ENCODE measurements at places on chromosomes 12 and 14.

- no peak for DNase-seq
Observed at GRCh38 chr14:80627745-80628144, 313.8 kb downstream of the CEP128 start.

DNA sequence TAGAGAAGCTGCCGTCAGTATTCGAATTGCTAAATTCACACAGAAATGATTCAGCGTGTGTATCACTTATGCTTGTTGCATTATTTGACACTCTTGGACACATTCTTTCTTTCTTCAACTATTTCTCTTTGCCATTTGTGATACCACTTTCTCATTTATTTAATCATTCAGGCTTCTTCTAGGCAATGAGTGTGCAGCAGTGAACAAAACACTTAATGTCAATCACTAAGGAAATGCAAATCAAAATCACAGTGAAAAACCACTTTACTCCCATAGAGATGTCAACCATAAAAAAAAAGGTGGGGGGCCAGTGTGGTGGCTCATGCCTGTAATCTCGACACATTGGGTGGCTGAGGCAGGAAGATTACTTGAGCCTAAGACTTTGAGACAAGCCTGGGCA is 214.6 kb downstream of the FLRT2 start:
- no peak for DNase-seq

DNA sequence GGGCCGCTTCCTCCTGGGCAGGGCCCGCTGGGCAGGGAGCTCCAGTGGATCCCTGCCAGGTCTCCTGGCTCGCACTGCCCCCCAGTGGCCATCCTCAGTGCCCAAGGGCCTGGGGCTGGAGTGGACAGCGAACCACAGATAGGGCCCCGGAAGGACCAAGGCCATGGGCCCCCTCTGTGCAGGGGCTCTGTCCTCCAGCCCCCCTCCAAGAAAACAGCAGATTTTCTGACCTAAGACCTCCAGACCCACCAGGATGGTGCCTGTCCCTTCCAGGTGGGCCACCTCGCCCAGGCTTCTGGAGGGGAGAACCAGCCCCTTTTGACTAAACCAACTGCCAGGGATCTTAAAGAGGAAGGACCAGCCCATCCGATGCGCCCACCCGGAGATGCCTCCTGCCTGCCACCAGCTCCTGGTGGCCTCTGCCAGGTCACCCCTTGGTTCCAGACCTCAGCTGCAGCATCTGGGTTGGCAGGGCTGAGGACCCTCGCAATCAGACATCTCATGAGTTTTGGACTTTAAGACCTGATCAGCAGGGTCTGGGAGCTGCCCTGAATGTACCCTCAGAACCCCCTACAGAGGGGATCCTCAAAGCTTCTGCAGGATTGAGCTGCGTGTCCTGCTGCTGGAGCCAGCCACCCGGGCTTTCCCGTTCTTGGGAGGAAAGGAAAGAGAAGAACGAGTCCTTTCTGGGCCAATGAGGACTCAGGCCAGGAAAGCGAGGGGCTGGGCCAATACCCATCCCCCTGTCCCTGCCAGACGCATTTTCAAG is 325.8 kb upstream of the DIO3 start:
- DNase-seq: peak; percentile 58

DNA sequence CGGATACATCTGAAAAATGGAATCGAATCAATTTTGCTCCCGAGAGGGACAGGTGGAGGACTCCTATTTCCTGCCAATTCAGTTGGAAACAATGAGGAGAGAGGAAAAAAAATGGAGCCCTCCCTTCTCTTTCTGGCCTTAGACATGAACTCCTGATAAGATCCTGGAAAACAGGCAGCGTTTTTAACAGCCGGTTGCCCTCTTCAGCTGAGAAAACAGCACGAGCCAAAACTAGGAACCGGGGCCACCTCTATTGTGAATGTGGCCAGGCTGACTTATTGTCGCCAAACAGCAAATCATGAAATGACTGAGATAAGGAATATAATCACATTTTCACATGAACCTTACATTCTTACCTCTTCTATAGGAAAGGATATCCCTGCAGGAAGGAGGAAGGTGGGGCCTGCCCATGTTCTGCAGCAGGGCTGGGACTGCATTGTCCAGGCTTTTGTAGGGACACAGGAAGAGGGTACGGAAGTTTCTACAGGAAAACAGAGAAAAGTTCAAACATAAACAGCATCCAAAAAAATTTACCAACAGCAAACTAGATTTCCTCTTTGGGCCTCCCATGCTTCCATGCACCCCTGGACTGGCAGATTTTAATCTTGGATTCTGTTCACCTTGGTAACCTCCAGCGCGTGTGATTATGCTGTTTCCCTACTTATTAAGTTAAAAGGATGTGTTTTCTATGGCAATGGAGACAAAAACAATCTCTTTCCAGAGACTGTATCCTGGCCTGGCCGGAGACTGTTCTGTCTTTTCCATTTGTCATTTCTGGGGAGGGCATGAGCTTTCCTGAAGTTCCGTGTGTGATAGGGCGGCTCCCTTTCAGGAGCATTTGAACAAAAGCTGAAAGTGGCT is 29.0 kb upstream of the ELK3 start:
- no peak for DNase-seq

DNA sequence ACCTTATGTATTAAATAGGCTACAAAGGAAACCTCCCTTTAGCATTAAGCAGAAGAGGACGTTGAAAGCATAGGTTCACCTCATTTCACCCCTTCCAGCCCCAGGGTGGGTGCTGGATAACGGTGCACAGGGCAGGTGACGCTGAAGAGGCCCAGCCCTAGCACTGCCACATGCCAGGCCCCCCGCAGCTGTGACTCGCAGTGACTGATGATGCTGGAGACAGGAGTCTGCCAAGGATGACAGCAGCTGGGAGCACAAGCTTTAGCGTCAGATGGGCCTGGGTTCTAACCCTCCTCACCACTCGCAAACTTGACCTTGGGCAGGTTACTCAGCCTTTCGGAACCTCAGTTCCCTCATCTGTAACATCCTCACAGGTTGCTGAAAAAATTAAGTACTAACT is 76.7 kb downstream of the TBK1 start:
- DNase-seq: no peak

DNA sequence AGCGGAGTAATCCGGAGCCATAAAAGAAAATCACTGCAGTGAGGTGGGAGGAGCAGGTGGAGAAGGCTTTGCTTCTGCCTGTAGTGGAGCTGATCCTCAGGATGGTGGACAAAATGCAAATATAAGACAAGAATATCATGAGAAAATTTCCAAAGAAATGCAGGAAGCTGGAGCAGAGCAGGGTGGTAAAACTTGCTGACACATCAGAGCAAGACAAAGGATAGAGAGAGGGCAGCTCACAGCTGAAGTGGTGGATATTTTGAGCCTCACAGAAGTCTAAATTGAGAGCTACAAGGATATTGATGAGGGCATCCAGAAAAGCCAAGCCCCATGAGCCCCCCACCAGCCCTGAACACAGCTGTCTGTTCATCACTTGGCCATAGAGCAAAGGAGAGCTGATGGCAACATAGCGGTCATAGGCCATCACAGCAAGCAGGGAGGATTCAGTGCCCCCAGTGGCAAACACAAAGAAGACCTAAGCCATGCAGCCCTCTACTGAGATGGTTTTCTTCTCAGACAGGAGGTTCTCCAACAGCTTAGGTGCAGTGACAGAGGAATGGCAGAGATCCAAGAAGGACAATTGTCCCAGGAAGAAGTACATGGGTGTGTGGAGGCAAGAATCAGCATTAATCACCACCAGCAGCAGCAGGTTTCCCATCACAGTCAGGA is 30.0 kb upstream of the ANP32D start:
- DNase-seq: no peak
